ENCODE measurements at places on chromosomes 7 and 10.
A peak's percentile ranks its signal among the peaks of the same experiment; 100 is the strongest.

DNA sequence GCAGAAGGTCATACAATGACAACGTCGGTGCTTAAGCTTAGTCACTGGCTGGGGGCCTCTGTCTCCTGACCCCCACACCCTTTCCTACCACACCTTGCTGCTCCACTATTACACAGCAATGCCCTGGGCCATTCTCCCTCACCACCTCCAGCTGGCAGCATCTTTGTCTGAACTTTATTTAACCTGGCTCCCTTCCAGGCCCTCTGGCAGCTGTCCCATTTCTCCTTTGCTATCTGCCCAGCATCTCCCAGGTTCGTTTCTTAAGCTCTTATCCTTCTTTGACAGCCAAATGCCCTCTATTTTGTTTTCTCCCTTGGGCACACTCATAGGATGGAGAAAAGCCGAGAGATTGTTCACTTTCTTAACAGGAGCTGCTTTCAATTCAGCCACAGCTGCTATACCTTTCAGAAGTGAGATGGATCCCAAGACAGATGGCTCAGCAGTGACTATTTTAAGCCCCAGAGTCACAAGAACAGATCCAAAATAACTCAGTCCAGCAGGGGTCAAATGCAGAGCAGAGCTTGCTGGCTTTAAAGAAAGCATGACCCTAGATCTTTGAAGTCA, 1277.1 kb upstream of the AUTS2 start:
- no peaks in the 10 kb centered on the region for H3K36me3 ChIP-seq
- no peaks in the 10 kb centered on the region for H3K27me3 ChIP-seq
- H3K4me1 ChIP-seq = no peaks in the 10 kb centered on the region
- H3K27ac ChIP-seq = no peak overlapping the region
- no peak overlapping the region for H3K4me3 ChIP-seq

GRCh38 chr10:73478636-73479035, 17.2 kb downstream of the PPP3CB start:
- no peaks in the 10 kb centered on the region for H3K4me1 ChIP-seq
- no peak overlapping the region for H3K4me3 ChIP-seq
- peaks cover 25% of the 10 kb centered on the region for H3K36me3 ChIP-seq
- DNase-seq = peak; percentile 41

- H3K27me3 ChIP-seq = no peaks in the 10 kb centered on the region
- no peak overlapping the region for H3K4me3 ChIP-seq
- DNase-seq = no peak
- H3K27ac ChIP-seq = no peak overlapping the region
- H3K36me3 ChIP-seq = no peaks in the 10 kb centered on the region
Observed at GRCh38 chr7:144130730-144131129, 7.8 kb downstream of the OR2A14 start.

DNA sequence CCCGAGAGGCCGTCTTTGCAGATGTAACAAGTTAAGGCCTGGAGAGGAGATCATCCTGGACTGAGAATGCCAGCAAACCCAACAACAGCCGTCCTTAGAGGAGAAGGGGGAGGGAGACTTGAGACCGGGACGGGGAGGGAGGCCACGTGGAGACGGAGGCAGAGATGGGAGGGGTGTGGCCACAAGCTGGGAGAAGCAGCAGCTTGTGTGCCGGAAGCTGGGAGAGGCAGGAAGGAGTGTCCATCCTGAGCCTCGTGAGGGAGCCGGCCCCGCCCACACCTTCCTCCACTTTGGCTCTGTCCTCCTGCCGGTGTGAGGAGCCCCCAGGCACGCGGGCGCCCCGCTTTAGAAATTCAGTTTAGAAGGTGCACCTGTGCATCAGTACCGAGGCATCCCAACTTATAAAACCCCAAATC, 95.7 kb downstream of the DNAJB6 start:
- no peak overlapping the region for H3K4me3 ChIP-seq
- H3K27me3 ChIP-seq = peaks cover 9% of the 10 kb centered on the region
- DNase-seq = peak; percentile 24
- H3K4me1 ChIP-seq = peaks cover 12% of the 10 kb centered on the region
- H3K27ac ChIP-seq = no peak overlapping the region
- no peaks in the 10 kb centered on the region for H3K36me3 ChIP-seq

DNA sequence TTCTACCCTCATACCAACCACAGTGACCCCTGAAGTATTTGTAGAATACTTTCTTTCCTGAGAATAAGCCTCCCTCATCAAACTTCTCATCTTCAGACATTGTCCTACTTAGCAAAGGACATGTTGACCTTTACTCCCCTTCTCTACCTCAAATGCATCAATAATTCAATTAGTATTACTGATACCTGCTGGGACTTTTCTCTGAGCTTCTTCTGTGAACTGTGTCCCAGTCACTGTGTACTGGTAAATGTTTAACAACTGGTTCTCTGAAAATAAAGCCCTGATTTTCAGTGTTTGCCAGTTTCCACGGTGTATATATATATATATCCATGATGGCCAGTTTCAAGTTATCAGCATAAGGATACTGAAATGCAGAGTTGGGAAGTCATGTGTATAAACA, 12.2 kb downstream of the PANK1 start:
- no peaks in the 10 kb centered on the region for H3K27me3 ChIP-seq
- DNase-seq = no peak
- peaks cover 6% of the 10 kb centered on the region for H3K4me1 ChIP-seq

GRCh38 chr10:110077436-110078130, 69.8 kb downstream of the ADD3 start:
- peak overlapping the region; percentile 67 for H3K27ac ChIP-seq
- peaks cover 53% of the 10 kb centered on the region for H3K4me1 ChIP-seq
- peak overlapping the region; percentile 65 for H3K4me3 ChIP-seq

- peaks cover 32% of the 10 kb centered on the region for H3K27me3 ChIP-seq
- H3K27ac ChIP-seq = no peak overlapping the region
- peaks cover 2% of the 10 kb centered on the region for H3K4me1 ChIP-seq
Observed at GRCh38 chr10:47378606-47379444, 5.3 kb downstream of the ZNF488 start.

GRCh38 chr7:73652541-73652949, 15.1 kb upstream of the VPS37D start:
- DNase-seq = no peak
- peaks cover 7% of the 10 kb centered on the region for H3K4me1 ChIP-seq
- no peak overlapping the region for H3K4me3 ChIP-seq
- H3K36me3 ChIP-seq = no peaks in the 10 kb centered on the region
- peaks cover 53% of the 10 kb centered on the region for H3K27me3 ChIP-seq

- no peaks in the 10 kb centered on the region for H3K27me3 ChIP-seq
- no peaks in the 10 kb centered on the region for H3K36me3 ChIP-seq
- H3K27ac ChIP-seq = no peak overlapping the region
Observed at GRCh38 chr7:112876877-112877276, 86.7 kb upstream of the TMEM168 start.

DNA sequence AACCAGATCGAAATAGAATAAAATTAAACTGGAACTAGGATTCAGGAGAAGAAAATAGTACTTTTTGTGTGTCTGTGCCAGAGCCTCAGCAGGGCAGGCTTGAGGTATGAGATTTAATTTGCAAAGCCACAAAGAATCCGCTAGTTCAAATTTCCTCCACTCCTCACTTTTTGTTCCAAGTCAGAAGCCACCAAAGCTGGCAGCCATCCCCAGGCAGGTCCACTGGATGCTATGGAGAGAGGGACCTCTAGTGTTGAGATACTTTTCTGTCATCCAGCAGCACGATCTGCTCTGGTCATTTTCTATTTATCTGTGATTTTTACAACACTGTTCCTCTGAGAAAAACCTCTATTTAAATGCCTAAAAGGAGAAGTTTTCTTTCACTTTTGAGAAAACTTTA, 147.9 kb upstream of the FRMD4A start:
- no peak overlapping the region for H3K27ac ChIP-seq
- no peaks in the 10 kb centered on the region for H3K27me3 ChIP-seq
- H3K36me3 ChIP-seq = no peaks in the 10 kb centered on the region

- H3K36me3 ChIP-seq = peaks cover 13% of the 10 kb centered on the region
- DNase-seq = peak; percentile 47
- H3K27me3 ChIP-seq = no peaks in the 10 kb centered on the region
- H3K4me1 ChIP-seq = no peaks in the 10 kb centered on the region
- H3K27ac ChIP-seq = no peak overlapping the region
- H3K4me3 ChIP-seq = no peak overlapping the region
Observed at GRCh38 chr7:131424219-131424822, 96.6 kb downstream of the MKLN1 start.

DNA sequence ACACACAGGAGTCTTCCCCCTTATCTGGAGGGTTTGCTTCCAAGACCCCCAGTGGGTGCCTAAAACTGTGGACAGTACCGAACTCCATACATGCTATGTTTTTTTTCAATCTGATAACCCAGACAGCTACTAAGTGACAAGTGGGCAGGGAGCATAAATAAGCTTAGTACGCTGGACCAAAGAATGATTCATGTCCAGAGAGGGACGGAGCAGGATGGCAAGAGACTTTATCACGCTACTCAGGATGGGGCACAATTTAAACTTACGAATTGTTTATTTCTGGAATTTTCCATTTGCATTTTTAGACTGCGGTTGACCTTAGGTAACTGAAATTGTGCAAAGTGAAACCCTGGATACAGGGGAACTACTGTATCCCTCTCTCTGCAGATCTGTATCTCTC, 410.0 kb upstream of the MKI67 start:
- H3K36me3 ChIP-seq = no peaks in the 10 kb centered on the region
- H3K27ac ChIP-seq = no peak overlapping the region
- H3K27me3 ChIP-seq = peaks cover 83% of the 10 kb centered on the region

GRCh38 chr7:55512635-55513191, 59.6 kb downstream of the VOPP1 start:
- H3K27me3 ChIP-seq = no peaks in the 10 kb centered on the region
- no peak for DNase-seq
- H3K4me3 ChIP-seq = no peak overlapping the region
- peaks cover 5% of the 10 kb centered on the region for H3K36me3 ChIP-seq
- H3K4me1 ChIP-seq = peaks cover 2% of the 10 kb centered on the region

DNA sequence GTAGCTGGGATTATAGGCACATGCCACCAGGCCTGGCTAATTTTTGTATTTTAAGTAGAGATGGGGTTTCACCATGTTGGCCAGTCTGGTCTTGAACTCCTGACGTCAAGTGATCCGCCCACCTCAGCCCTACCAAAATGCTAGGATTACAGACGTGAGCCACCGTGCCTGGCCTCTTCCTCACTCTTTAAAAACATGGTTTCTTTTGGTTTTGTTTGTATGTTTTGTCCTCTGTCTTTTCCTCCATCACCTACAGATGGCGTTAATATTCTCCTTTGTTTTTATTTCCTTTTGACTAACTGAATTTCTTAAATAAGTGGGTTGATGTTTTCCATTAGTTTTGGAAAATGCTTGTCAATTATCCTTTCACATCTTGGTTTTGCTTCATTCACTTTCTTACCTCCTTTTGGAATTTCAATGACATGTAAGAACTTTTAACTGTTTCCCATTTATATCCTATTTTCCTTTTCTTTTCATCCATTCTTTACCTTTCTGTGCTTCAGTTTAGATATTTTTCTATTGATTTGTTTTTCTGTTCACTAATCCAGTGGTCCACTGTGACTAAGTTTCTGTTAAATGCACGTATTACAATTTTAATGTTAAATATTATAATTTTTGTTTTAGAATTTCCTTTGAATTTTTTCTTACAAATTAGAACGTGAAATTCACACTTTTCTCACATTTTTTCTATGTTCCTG, 104.1 kb downstream of the ZNF467 start:
- H3K27ac ChIP-seq = no peak overlapping the region
- peak; percentile 28 for DNase-seq
- no peaks in the 10 kb centered on the region for H3K27me3 ChIP-seq
- peaks cover 9% of the 10 kb centered on the region for H3K4me1 ChIP-seq

- no peak overlapping the region for H3K4me3 ChIP-seq
- DNase-seq = no peak
- H3K27ac ChIP-seq = no peak overlapping the region
- H3K36me3 ChIP-seq = no peaks in the 10 kb centered on the region
- H3K27me3 ChIP-seq = no peaks in the 10 kb centered on the region
- no peaks in the 10 kb centered on the region for H3K4me1 ChIP-seq
Observed at GRCh38 chr7:3691478-3692158, 390.6 kb downstream of the SDK1 start.

- H3K27ac ChIP-seq = no peak overlapping the region
- H3K4me3 ChIP-seq = no peak overlapping the region
- H3K4me1 ChIP-seq = no peaks in the 10 kb centered on the region
- no peaks in the 10 kb centered on the region for H3K27me3 ChIP-seq
- no peak for DNase-seq
- H3K36me3 ChIP-seq = no peaks in the 10 kb centered on the region
Observed at GRCh38 chr7:81690688-81691087, 79.2 kb downstream of the HGF start.

DNA sequence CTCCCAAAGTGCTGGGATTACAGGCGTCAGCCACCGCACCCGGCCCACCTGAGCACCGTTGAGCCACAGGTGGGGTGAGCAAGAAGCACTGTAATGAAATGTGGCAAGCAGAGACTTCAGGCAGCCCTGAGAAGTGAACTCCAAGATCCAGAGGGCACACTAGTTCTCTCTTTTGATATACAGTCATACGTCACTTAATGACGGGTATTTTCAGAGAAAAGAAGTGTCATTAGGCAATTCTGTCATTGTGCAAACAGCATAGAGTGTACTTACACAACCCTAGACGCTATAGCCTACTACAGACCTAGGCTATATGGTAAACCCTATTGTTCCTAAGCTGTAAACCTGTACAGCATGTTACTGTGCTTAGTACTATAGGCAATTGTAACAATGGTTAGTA, 7.9 kb downstream of the PANK1 start:
- H3K4me1 ChIP-seq = no peaks in the 10 kb centered on the region
- no peaks in the 10 kb centered on the region for H3K27me3 ChIP-seq
- no peak overlapping the region for H3K4me3 ChIP-seq
- no peak overlapping the region for H3K27ac ChIP-seq

DNA sequence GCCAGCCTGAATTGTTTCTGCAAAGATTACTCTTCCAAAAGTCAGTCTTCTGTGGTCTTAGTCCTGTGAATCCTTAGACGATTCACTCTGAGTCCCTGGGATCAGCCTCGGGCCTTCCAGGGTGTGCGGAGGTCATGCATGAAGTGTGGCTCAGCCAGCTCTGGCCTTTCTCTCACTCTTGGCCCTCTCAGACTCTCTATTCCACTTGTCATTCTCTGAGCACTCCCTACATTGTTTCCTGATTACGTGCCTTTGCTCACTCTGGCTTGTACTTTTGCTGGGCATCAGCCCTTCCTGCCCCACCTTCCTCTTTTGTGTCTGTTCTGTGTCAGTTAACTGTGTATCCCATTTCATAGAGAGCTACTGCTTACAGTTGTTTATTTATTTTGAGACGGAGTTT, 36.0 kb downstream of the CCNY start:
- H3K4me3 ChIP-seq = no peak overlapping the region
- no peaks in the 10 kb centered on the region for H3K36me3 ChIP-seq
- peak; percentile 68 for DNase-seq
- peak overlapping the region; percentile 65 for H3K27ac ChIP-seq
- peaks cover 76% of the 10 kb centered on the region for H3K4me1 ChIP-seq

GRCh38 chr10:43943119-43943817, 294.6 kb upstream of the ZNF32 start:
- no peak overlapping the region for H3K27ac ChIP-seq
- H3K4me1 ChIP-seq = no peaks in the 10 kb centered on the region
- H3K4me3 ChIP-seq = no peak overlapping the region
- H3K36me3 ChIP-seq = no peaks in the 10 kb centered on the region
- no peak for DNase-seq

- H3K4me3 ChIP-seq = no peak overlapping the region
- DNase-seq = no peak
- H3K27me3 ChIP-seq = no peaks in the 10 kb centered on the region
- H3K36me3 ChIP-seq = peaks cover 2% of the 10 kb centered on the region
- peaks cover 21% of the 10 kb centered on the region for H3K4me1 ChIP-seq
- H3K27ac ChIP-seq = no peak overlapping the region
Observed at GRCh38 chr7:151694828-151695580, 175.3 kb upstream of the RHEB start.

- H3K36me3 ChIP-seq = no peaks in the 10 kb centered on the region
- no peaks in the 10 kb centered on the region for H3K27me3 ChIP-seq
- H3K4me3 ChIP-seq = peak overlapping the region; percentile 29
- H3K4me1 ChIP-seq = peaks cover 80% of the 10 kb centered on the region
- H3K27ac ChIP-seq = peak overlapping the region; percentile 85
Observed at GRCh38 chr7:120993553-120994191, 5.2 kb downstream of the CPED1 start.

Measured in common myeloid progenitor, CD34-positive (primary cell).